Brain (organoid and tissue), 16 donors: ENCODE measurements at places on chromosomes 7 and 10. TPM values are rescaled to one million over a fixed set of nuclear protein-coding genes. Genes with fewer than 3 reads are reported as not detected.

BLNK gene
- 1.0 TPM for polyA plus RNA-seq

NSUN5 gene
- 53.7 TPM for polyA plus RNA-seq

ZNF438 gene
- polyA plus RNA-seq, result 6.9 TPM

TAS2R16 gene
- not detected for polyA plus RNA-seq

GDF10 gene
- 1.1 TPM for polyA plus RNA-seq

TACC2 gene
- polyA plus RNA-seq, result 111 TPM

HABP2 gene
- polyA plus RNA-seq, result 10.9 TPM

TRPV5 gene
- 0.31 TPM for polyA plus RNA-seq

INTS15 gene
- polyA plus RNA-seq, result 37.9 TPM

MLXIPL gene
- polyA plus RNA-seq, result 4.0 TPM

GFRA1 gene
- polyA plus RNA-seq, result 1.6 TPM

ATRNL1 gene
- polyA plus RNA-seq, result 3.9 TPM

CRTAC1 gene
- 18.8 TPM for polyA plus RNA-seq

TAS2R4 gene
- polyA plus RNA-seq, result 0.17 TPM

CTBP2 gene
- polyA plus RNA-seq, result 37.8 TPM

OR2A42 gene
- polyA plus RNA-seq, result not detected

IRF5 gene
- 2.7 TPM for polyA plus RNA-seq

PKD2L1 gene
- 1.3 TPM for polyA plus RNA-seq

NEURL1 gene
- 71.6 TPM for polyA plus RNA-seq

CYP3A5 gene
- not detected for polyA plus RNA-seq

FHIP2A gene
- polyA plus RNA-seq, result 4.1 TPM

CLEC2L gene
- polyA plus RNA-seq, result 12.9 TPM

TMEM236 gene
- 0.05 TPM for polyA plus RNA-seq

GIMAP1 gene
- polyA plus RNA-seq, result 1.1 TPM

FAM221A gene
- 21.0 TPM for polyA plus RNA-seq

ZNF32 gene
- polyA plus RNA-seq, result 97.9 TPM

GCK gene
- polyA plus RNA-seq, result 41.6 TPM

OPN4 gene
- 0.27 TPM for polyA plus RNA-seq

FAM107B gene
- polyA plus RNA-seq, result 105 TPM

ABLIM1 gene
- polyA plus RNA-seq, result 46.0 TPM

DNA2 gene
- 2.0 TPM for polyA plus RNA-seq

SPDYE2 gene
- not detected for polyA plus RNA-seq

GIMAP2 gene
- polyA plus RNA-seq, result 0.68 TPM

OGA gene
- 29.0 TPM for polyA plus RNA-seq

EN2 gene
- 0.19 TPM for polyA plus RNA-seq

TWIST1 gene
- polyA plus RNA-seq, result 0.19 TPM

UCMA gene
- not detected for polyA plus RNA-seq

SFTPA2 gene
- 0.29 TPM for polyA plus RNA-seq

CCL24 gene
- 1.4 TPM for polyA plus RNA-seq

RNF32 gene
- 0.92 TPM for polyA plus RNA-seq

ANLN gene
- polyA plus RNA-seq, result 29.6 TPM

GPR26 gene
- polyA plus RNA-seq, result 0.59 TPM

DGKI gene
- 2.5 TPM for polyA plus RNA-seq

POLR3A gene
- polyA plus RNA-seq, result 15.5 TPM

GATA3 gene
- polyA plus RNA-seq, result not detected

SH2D4B gene
- not detected for polyA plus RNA-seq

LRGUK gene
- polyA plus RNA-seq, result 0.08 TPM

PTPRN2 gene
- 130 TPM for polyA plus RNA-seq

ANKRD1 gene
- not detected for polyA plus RNA-seq

TUBB8 gene
- 0.29 TPM for polyA plus RNA-seq

CASP7 gene
- 4.9 TPM for polyA plus RNA-seq

LEP gene
- not detected for polyA plus RNA-seq

LRRD1 gene
- polyA plus RNA-seq, result not detected
